ENCODE measurements at places on chromosomes 11 and 22. TPM values are rescaled to one million over a fixed set of nuclear protein-coding genes. Genes with fewer than 3 reads are reported as not detected.

Gene SNX32
- 10.8 TPM for total RNA-seq

Gene TMEM123
- total RNA-seq: 93.9 TPM

Gene SEC14L6
- 0.49 TPM for total RNA-seq

Gene HIKESHI
- 35.4 TPM for total RNA-seq

Gene APOBEC3B
- not detected for total RNA-seq

Gene DEUP1
- 0.49 TPM for total RNA-seq

Gene OR51B2
- 0.49 TPM for total RNA-seq

Gene MS4A15
- not detected for total RNA-seq

Gene UPK3A
- not detected for total RNA-seq

Gene PANX2
- 3.2 TPM for total RNA-seq

Gene SULT4A1
- total RNA-seq: 35.2 TPM
